COR-L47 (cell line): ENCODE measurements at places on chromosomes 16 and 17.
A peak's percentile ranks its signal among the peaks of the same experiment; 100 is the strongest.

- no peak for DNase-seq
Measured at GRCh38 chr17:27800522-27800921, at the start of gene NOS2. TSS of gene NOS2 (minus strand) at chr17:27800529. CDS start at chr17:27798809, 1,720 bp downstream.

- no peak for DNase-seq
Measured at GRCh38 chr17:36918211-36918691, 19.0 kb upstream of the LHX1 start.

GRCh38 chr17:48006936-48007709, 30.5 kb downstream of the COPZ2 start:
- DNase-seq: no peak

DNA sequence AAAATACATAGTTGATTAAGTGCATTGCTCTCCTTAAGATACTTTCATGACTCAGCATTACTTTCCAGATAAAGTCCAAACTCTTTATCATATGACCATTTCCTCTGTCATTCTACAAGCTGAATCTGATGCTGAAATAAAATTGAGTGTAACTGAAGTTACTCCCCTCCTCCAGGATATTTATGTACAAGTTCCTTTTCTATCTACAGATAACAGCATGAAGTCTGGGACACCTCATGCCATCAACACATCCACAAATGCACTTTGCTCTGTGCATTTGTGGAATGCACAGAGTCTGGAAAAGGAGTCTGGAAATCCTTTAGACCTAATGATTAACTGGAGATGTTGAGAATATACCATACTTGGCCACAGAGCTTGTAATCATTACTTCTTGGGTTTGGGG, 60.5 kb downstream of the ACSM2B start:
- no peak for DNase-seq

DNA sequence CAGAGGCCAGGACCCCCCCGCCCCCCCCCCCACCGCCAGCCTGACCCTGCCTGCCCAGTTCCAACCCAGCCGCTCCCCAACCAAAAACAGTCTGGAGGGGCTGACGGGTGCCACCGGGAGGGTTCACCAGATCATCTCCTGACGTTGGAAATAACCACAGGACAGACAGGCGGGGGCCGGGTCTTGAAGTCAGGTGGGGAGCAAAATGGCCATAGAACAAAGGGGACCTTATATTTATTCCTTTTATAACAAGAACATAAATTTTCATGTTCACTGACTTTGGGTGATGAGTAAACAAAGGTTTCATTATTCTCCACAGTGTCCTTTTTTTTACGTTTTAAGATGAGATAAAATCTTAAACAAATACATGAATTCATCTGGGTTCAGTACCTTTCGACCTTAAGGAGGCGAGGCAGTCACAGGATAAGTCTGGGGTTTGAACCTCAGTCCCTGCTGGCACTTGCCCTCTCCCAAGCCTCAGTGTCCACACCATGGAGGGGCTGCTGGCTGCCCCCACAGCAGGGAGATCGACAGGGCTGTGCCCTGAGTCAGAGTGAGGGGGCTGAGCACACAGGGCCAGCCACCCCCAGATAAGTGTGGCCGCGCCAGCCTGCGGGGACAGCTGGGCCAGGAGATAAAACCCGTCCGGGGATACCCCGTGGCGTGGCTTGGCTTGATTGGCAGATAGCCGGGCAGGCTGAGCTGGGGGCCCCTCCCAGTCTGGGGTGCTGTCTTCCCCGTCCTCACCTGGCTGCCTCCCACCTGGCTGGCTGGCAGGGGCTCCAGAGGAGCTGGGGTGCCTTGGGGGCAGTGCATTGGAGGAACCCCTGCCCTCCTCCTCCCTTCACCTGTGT, 15.0 kb downstream of the SLC7A5 start:
- no peak for DNase-seq

GRCh38 chr16:10625595-10626357, 45.4 kb upstream of the EMP2 start:
- no peak for DNase-seq

DNA sequence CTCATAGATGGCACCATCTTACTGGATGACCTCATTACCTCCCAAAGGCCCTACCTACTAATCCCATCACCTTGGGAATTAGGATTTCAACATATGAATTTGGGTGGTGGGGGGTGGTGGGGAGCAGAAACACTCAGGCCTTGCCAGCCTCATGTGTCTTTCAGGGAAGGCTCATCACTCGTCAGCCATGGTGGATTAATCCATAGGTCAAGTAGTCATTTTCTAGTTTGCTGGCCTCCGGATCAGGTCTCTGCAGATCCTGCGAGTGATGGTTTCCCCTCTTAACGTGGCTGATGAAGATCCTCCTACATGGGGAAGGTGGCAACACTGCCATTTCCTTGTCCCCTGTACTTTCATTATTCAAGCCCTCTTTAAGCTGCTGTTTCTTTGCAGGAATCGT, 101.1 kb downstream of the CLEC16A start:
- no peak for DNase-seq

DNA sequence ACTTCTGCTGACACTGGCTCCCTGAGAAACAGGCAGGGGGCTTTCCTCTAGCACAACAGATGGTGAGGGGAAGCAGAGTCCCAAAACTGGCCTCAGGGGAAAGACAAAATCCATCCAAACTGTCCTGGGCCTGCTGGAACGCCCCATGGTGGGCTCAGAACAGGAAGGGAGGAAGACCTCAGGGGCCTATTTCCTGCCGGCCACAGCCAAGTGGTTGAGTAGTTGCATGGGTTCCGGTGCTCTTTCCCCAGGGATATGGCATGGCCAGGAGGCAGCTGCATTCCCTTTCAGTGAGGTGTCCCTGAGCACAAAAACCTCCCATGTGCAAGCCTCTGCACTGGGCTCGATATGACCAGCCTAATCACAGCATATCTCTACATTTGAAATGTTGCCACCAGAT, 303.0 kb upstream of the IRX5 start:
- no peak for DNase-seq

DNA sequence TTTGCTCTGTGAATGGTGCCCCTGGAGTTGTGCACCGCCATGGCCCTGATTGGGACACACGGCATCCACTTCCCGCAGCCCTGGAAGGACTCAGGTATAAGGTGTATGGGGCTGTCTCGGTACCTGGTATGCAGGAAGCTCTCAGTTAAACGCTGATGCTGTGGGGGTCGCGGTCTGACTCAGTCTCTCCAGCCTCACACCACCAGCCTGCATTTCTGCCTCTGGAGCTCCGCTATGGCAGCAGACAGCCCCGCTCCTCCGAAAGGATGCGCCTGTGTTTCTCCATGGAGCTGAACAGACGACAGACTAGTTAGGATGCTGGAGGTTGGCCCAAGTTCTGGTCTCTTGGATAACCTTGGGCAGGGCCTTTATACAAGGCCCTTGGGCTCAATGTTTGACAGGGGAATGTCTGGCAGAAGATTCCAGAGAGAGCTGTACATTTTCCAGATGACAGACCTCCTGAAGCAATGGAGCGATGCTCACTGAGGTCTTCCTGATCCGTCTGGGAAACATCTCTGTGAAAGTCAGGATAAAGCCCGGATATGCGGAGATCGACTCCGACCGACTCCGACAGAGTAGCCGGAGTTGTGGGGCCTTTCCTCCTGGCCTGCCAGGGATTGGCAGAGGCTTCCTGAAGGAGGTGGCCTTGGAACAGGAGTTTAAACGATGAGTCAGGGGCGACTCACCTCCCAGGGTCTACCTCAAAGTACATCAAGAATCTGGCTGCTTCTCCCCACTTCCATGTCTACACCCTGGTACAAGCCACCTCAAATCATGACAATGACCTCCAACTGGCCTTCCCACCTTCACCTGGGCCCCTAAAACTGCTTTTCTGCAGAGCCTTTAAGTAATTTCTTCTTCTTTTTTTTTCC, 21.9 kb upstream of the BCAR1 start:
- no peak for DNase-seq

- DNase-seq: no peak
Measured at GRCh38 chr17:903691-904481, 75.7 kb downstream of the NXN start.

- DNase-seq: no peak
Measured at GRCh38 chr16:88007321-88007731, 56.1 kb downstream of the BANP start.

- DNase-seq: peak; percentile 38
Measured at GRCh38 chr16:3021449-3022207, 1.5 kb downstream of the TNFRSF12A start.

DNA sequence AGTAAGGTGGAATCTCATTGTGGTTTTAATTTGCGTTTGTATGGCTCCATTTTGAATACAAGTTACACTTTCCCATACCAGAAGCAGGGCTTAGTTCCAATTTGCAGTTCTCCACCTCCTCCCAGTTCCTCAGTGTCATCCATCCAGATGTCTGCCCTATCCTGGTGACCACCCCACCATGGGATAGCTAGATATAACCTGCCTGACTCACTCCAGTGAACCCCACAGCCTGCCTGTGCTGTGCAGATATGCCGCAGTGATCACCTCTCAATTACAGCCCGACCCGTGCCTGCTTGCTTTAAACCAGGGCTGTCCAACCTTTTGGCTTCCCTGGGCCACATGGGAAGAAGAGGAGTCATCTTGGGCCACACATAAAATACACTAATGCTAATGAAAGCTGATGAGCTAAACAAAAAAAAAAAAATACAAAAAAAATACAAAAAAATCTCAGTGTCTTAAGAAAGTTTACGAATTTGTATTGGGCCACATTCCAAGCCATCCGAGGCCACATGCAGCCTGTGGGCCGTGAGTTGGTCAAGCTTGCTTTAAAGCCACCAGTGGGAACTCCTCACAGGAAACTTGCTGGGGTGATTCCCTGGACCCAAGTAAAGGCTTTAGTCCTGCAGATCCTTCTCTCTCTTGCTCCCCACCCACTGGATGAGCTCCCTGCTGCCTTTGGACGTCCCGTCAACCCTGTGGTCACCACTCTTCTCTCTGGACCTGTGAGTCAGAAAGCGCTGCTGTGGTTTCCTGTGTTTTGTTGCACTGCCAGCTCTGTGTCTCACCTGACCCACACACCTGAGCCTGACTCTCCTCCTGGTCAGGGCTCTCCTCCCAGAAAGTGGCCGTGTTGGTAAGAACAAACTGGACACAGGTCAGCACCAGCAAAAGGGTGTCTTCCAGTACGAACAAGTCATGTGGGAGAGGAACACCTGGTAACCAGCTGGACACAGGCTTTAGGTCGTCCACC, 83.0 kb downstream of the EMP2 start:
- no peak for DNase-seq

DNA sequence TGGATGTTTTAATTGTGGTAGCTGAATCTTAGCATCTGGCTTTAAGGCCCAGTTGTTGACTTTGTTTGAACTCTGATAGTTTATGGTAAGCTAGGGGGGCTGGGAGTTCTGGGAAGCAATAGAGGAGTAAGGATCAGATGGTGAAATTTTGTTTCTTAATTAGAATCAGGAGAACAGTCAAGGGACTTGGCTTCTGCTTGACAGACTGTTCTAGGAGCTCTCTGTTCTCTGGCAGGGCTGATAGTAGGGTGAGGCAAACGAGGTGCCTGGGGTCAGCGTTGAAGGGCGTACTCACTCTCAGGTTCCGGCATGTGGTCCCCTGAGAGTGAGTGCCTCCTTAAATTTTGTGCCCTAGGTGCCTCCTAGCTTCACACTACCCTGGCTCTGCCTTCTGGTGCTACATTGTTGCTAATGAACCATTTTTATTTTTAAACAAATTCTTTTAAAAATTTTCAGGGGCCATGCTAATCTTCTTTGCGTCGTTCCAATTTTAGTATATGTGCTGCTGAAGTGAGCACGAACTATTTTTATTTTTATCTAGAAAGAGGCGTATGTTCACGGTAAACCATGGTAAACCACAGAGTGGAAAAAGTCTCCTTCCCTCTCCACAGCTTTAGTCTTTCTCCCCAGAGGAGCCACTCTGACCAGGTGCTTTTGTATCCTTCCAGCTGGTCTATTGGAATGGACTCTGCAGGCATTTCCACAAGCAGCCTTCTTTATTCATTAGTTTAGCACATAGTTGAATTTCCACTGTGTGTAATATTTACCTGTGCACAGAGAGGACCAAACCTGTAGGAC, 19.7 kb downstream of the SLC7A6 start:
- no peak for DNase-seq

DNA sequence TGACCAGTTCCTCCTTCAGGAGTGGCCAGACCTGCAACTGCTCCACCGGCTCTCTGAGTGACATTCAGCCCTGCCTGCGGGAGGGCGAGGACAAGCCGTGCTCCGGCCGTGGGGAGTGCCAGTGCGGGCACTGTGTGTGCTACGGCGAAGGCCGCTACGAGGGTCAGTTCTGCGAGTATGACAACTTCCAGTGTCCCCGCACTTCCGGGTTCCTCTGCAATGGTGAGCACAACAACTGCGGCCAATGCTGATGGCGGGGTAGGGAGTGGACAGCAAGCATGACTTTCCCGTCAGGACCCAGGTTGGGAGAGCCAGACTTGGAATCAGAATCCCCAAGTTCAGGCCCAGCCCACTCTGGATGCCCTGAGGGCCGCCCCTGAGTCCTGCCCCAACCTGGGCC, 12.2 kb downstream of the ITGB4 start:
- no peak for DNase-seq

DNA sequence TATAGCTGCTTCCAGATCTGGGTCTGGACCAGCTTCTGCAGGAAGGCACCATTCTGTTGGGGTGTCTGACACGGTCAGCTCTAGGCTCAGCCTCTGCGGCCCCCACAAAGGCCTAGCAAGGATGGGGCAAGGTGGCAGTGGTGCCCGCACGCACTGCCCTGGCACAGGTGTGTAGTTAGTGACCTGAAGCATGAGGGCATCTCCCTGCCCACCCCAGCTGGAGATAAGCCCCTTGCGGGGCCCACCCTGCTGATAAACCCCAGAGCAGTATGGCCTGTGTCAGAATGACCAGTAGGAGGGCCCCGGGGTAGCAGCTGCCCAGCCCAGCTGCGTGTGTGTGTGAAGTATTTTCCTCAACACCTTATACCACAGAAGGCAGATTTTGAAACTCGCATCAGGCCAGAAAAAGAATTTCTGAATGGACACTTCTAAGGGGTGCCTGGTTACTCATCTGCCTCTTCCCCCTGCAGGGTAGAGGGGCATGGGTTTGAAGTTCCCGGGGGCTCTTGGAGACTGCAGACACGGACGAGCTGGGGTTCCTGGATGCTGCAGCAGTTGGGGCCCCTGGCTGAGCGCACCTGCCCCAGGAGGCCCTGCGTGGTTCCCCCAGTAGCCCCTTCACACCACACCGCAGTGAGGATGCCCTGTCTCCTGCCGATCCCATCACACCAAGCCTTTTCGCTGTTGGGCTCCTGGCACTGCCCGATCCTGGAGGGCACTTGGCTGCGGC, 4.5 kb downstream of the ARHGDIA start:
- no peak for DNase-seq
